ENCODE measurements at places on chromosomes 5 and 9. TPM values are rescaled to one million over a fixed set of nuclear protein-coding genes. Genes with fewer than 3 reads are reported as not detected.

The FOXI1 gene
- not detected for total RNA-seq

The MXD3 gene
- 24.6 TPM for total RNA-seq

GRCh38 chr5:127506616-127507015, 10.8 kb upstream of the PRRC1 start:
- no peak for DNase-seq

- no peak for DNase-seq
Measured at GRCh38 chr5:2206293-2207108, 323.8 kb upstream of the IRX4 start.

The SNCAIP gene
- total RNA-seq = 6.5 TPM

DNA sequence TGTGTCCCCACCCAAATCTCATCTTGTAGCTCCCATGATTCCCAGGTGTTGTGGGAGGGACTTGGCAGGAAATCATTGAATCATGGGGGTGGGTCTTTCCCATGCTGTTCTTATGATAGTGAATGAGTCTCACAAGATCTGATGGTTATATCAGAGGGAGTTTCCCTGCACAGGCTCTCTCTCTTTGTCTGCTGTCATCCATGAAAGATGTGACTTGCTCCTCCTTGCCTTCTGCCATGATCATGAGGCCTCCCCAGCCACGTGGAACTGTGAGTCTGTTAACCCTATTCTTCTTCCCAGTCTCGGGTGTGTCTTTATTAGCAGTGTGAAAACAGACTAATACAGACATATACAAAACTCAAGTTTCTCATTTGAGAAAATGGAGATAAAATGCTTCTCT, 139.3 kb downstream of the FBXL7 start:
- no peak for DNase-seq

DNA sequence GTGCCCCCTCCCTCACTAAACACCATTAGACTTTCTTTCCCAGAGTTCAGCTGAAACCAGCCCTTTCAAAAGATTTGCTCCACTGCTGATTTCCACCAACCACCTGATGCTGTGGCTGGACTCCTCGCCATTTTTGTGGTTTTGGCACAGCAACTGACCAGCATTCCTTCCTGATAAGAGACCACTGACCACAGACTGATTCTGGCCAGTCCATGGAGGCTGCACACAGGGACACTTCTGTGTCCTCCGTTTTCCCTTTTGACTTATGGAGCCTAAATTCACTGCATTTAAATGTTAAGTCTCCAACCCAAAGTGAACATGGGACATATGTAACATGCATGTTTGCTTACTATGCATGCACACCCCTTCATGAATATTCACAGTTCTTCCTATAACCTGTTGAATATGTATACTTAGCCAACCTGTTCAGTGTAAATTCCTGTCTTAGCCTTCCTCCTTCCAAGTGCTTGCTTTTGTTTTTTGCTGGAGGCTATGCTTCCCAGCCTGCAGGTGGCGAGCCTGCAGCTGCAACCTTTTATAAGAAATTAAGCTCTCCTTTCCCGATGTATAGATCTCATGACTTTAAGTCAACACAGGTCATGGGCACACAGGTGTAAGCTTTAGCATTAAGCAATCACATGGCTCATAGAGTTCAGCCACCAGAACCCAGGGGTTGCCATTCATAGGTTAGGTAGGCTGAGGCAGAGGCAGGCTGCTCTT, 78.7 kb downstream of the ACTL7B start:
- peak; percentile 59 for DNase-seq

DNA sequence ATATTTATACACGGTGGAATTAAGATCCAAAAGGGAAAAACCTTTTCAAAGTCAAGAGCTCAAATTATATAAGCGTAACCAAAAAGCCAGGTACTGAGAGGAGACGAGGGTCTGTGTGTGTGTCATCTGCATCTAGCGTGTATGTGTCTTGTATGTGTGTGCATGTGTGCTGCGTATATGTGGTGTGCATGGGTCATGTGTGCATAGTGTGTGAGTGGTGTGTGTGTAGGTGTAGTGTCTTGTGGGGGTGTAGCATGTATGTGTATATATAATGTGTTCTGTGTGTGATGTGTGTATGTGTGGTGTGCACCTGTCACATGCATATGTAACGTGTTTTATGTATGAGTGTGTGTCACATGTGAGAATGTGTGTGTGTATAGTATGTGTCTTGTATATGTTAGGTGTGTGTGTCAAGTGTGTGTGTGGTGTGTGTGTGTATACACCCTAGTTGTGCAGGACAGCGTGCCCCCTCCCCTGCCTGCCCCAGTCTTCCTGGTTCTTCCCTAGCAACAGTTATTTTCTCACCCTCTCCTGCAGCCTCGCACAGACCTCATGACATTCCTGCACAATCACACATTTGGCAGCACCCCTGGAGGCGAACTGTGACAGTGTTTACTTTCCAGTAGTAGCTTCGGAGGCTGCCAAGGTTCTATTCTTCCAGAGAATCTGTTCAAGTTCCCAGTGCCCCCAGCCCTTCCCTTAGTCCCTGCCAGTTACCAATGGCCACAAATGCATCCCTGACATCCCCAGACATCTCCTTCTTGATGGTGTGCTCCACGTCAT, 27.1 kb upstream of the TNIP1 start:
- DNase-seq = no peak

GRCh38 chr5:53874409-53874808, 314.0 kb downstream of the NDUFS4 start:
- peak; percentile 13 for DNase-seq

DNA sequence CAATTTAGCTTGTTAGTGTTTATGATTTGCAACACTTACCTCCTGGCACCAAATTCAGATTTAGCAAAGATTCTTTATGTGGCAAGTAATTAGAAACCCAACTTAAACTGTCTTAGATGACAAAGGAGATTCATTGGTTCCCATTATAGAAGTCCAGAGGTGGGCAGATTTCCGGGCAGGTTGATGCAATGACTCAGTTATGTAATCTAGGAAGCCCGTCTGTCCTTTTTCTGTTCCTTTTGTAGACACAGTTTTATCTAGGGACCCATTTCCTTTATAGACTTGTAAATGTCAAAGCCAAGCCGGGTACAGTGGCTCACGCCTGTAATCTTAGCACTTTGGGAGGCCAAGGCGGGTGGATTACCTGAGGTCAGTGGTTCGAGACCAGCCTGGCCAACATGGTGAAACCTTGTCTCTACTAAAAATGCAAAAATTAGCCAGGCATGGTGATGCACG, 20.3 kb upstream of the ANKRD33B start:
- DNase-seq = no peak

- DNase-seq = peak; percentile 66
Measured at GRCh38 chr9:76835571-76836283, 70.2 kb downstream of the PRUNE2 start.

The GAS1 gene
- total RNA-seq = 1.4 TPM

DNA sequence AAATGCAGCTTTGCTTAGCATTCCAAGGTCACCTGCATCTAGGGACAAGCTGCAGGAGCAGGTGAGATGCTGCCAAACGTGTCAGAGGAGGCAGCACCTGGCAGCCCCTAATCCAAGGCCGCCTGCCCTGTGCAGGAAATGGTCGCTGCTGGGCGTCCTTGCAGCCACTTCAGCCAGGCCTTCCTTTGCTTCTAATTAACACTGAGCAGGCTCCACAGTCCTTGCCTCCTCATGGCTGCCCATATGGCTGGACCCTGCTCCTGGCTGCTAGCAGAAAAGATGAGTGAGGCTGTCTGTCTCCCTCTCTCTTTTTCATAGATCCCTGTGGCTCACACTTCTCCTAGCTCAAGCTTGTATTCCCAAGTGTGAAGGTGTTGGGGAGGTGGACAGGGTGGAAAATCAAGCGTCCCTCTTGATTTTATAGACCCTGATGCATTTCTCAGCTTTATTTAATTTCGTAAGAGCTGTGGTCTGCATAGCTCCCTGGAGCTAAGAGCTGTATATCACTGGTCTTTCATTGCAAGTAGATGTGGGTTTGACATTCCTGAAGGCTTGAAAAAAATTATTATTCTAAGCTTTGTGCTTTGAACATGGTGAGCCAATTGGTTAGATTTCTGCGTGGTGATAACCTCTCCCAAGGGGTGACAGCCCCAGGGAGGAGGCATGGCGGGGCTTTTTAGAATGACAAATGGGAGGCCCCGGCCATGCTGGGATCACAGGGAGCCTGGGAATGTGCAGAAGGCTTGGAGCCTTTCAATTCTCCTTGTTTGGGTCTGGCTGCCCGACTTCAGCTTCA, 193.8 kb downstream of the SLIT3 start:
- no peak for DNase-seq

The CER1 gene
- total RNA-seq = not detected

The GRIN1 gene
- not detected for total RNA-seq

DNA sequence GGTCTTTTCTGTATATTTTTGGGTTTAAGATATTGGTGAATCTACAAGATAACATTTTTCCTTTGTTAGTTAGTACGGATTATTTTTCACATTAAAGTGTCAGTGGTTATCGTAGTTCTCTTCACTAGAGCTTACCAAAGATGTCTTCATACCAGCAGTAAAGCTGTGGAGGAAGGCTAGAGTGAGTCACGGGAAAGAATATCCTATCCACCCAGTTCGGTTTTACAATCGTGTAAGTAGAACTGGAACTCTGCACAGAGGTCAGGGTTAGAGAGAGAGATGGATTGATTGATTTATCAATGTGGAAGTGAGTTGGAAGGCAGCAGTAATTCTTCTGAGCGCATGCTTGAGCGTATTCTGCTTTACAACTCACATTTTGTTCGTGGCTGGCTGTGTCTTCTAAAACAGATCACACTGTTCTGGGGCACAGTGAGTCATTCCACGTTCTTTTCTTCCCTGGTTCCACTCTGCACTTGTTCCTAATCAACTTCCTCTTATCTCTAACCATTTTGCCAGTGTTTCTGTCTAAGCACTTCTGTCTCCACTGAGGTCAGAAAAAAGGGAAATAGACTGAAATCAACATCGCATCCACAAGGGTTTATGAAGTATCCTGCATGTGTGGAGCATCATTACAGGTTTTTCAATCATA, 86.5 kb upstream of the ARRDC3 start:
- DNase-seq = peak; percentile 11

GRCh38 chr5:61277190-61277589, 54.9 kb upstream of the ZSWIM6 start:
- peak; percentile 68 for DNase-seq

The SPINK1 gene
- total RNA-seq = not detected

The STRBP gene
- total RNA-seq = 14.5 TPM

DNA sequence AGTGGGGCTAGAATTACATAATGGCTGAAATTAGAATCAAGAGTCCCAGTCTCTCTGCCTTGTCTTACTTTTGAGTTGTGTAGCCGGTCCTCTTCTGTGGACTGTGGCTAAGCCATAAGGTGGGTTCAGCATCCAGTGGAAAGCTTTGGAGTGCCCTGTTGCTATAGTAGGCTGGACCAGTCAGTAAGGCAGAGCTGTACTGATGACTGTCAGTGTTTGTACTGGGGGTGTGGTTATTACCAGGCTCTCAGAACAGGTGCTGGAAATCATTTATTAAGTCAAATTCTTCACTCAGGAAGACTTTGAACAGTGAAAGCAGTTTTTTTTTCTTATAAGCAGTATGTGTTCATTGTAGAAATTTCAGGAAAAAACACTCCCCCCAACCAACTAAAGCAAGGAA, 129.4 kb downstream of the ZSWIM6 start:
- no peak for DNase-seq
